ENCODE measurements at places on chromosomes 11 and 22.

- no peak for DNase-seq
Measured at GRCh38 chr11:101498891-101499290, 84.9 kb downstream of the TRPC6 start.

GRCh38 chr11:16860617-16861016 lies 122.2 kb downstream of the C11orf58 start:
- no peak for DNase-seq

DNA sequence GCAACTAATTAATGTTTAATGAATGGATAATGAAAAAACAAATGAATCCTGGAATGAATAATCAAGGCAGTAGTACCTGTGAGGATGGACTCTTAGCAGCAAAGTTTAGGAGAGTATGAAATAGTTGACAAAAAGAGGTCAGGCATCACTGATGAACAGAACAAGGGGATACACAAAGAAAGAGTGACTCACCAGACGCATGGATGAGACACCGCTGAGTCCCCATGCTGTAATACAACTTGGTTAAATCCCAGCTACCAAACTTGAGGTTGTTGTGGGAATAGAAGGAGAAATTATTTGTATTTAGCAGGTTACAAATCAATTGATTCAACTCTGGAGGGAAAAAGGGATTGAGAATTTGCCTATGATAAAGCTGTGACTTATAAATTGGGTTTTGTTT lies 976.9 kb upstream of the TENM4 start:
- DNase-seq, result no peak

- no peak for DNase-seq
Measured at GRCh38 chr11:74689666-74690065, 41.6 kb downstream of the CHRDL2 start.

- DNase-seq, result no peak
Measured at GRCh38 chr22:50002791-50003190, 9.8 kb downstream of the IL17REL start.

- DNase-seq, result peak; percentile 81
Measured at GRCh38 chr11:6315811-6316425, 4.4 kb downstream of the CAVIN3 start.

DNA sequence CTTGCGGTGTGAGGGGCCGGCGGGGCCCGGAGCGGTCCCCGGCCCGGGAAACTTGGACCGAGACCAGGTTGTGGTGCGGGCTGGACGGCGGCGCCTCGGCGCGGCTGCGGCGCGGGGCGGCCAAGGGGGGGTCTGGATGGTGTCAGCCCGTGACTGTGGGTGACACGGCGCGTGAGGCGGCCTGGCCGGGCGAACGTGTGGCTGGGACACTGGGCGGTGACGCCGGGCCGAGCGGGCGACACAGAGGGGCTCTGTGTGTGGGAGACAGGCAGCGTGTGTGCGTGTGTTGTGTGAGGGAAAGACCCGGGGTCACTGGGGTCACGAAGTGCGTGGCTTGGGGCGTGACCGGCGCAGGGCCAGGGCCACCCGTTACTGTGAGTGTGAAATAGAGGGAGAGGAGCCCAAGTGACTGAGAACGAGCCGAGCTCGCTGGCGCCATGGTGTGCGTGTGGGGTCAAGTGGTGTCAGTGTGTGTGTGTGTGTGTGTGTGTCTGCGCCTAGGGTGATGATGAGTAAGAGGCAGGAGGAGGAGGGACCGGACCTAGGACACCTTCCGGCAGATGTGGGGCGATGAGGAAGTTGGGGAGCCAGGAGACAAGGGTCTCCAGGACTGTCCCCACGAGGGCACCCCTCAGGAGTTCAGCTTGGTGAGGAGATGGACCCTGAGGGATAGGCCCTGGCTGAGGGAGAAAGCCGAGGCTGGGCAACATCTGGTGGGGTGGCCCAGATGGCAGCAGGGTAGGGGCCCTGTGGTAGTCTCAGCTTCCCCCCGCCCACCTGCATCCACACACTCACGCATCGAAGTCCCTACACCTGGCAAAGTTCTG lies 817 bp downstream of the RELT start:
- peak; percentile 74 for DNase-seq

DNA sequence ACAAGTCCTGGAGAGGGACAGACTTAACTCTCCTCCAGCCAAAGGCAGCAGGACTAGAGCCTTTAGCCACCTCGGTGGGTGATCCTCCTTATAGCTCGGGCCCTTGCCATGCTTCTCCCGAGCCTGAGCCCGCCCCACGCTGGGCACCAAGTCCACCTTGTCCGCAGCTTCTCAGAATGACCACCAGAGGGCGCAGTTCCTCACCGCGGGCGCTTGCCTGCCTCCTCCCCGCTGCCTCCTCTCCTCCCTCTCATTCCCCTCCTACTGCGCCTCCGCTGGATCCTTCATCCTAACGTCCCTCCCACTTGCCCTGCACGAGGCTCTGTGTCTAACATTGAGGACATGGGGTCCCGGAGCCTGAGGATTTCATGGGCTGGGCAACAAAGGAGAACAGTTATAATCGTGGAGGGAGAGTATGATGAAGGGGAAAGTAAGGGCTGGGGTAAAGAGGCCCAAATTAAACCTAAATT lies 11.3 kb upstream of the MOGAT2 start:
- peak; percentile 81 for DNase-seq

DNA sequence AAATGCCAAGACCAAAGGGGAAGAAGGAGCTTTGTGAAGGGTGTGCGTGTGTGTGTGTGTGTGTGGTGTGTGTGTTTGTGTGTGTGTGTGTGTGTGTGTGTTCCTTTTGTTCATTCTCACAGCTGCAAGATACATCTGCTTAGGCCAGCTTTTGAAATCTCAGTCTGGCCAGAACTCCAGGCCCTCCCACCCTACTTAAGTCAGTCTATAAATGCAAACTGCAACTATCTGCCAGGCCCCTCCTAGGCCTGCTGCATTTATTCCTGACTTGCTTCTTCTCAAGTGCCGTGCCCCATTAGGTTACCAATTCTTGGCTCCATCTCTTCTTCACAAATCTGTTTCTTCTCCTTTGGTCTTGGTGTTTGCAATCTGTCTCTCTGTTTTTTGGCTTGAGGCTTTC lies 21.6 kb upstream of the RIC3 start:
- DNase-seq, result no peak

- no peak for DNase-seq
Measured at GRCh38 chr11:130524132-130524790, 75.8 kb downstream of the ADAMTS15 start.

DNA sequence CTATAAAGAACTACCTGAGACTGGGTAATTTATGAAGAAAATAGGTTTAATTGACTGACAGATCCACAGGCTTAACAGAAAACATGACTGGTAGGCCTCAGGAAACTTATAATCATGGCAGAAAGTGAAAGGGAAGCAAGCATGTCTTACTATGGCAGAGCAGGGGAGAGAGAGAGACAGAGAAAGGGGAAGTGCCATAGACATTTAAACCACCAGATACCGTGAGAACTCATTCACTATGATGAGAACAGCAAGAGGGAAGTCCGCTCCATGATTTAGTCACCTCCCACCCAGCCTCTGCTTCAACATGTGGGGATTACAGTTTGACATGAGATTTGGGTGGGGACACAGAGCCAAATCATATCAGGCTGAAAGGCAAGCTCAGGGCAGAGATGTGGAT lies 327.1 kb upstream of the DDI1 start:
- no peak for DNase-seq

DNA sequence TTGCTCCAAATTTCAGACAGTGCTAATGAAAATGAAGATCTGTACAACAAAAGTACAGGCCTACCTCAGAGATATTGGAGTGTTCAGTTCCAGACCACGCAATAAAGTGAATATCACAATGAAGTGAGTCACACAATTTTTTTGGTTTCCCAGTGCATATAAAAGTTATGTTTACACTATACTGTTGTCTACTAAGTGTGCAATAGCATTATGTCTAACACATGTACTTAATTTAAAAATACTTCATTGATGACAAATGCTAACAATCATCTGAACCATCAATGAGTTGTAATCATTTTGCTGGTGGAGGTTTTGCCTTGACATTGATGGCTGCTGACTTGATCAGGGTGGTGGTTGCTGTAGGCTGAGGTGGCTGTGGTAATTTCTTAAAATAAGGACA lies 60.6 kb upstream of the E2F8 start:
- no peak for DNase-seq

DNA sequence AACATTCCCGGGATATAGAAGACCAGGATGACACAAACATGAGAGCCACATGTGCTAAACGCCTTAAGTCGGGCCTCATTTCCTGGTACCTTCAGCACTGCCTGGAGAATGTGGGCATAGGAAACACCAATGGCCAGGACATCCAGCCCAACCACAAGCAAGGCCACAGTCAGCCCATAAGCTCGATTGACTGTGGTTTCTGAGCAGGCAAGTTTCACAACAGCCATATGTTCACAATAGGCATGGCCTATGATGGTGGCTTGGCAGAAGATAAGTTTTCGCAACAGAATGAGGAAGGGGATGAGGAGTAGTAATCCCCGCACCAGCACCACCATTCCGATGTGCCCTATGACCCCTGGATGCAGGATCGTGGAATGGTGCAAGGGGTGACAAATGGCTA lies 26.9 kb upstream of the OR56A1 start:
- no peak for DNase-seq

- DNase-seq, result no peak
Measured at GRCh38 chr11:57530215-57530595, 349 bp downstream of the TIMM10 start.

DNA sequence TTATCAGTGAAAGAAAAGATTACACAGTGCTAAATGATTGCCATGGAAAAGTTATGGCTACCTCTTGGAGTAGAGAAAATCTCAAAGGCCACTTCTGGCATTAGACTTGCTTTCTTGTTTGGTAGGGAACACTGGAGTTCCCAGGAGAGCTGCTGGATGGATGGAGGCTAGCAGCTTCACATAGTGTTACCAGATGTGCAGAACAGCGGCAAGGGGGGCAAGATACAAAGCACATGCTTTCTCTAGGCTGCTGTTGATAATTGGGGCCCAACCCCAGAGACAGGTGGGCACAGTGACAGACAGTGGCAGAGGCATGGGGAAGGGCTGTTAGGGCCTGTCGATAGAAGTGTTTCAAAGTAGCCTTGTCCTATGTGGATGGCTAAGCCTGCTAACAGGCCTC lies 94.9 kb downstream of the DBX1 start:
- DNase-seq, result no peak

GRCh38 chr11:7609015-7609414 lies 64.3 kb downstream of the CYB5R2 start:
- DNase-seq, result no peak

DNA sequence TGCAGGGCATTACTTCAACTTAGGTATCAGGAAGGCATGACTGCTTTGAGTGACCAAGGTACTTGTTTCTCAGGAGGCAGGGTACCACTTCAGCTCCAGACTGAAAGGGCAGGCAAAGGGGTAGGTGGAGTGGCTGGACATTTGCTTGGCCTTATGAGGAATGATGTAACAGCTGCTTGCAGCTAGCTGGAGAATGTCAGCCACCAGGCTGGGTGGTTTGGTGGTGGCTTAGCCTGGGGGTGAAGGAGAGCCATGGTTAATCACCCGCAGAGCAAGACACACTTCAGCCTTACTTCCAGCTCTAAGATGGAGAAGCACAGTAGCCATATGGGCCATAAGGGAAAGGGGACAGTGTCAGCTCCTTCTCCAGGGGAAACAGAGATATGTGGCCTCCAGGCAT lies 146.1 kb downstream of the APIP start:
- DNase-seq, result no peak

GRCh38 chr11:114342476-114342875 lies 46.3 kb downstream of the NNMT start:
- DNase-seq, result no peak

GRCh38 chr11:59865031-59865430 lies 1.3 kb downstream of the TCN1 start:
- DNase-seq, result no peak

DNA sequence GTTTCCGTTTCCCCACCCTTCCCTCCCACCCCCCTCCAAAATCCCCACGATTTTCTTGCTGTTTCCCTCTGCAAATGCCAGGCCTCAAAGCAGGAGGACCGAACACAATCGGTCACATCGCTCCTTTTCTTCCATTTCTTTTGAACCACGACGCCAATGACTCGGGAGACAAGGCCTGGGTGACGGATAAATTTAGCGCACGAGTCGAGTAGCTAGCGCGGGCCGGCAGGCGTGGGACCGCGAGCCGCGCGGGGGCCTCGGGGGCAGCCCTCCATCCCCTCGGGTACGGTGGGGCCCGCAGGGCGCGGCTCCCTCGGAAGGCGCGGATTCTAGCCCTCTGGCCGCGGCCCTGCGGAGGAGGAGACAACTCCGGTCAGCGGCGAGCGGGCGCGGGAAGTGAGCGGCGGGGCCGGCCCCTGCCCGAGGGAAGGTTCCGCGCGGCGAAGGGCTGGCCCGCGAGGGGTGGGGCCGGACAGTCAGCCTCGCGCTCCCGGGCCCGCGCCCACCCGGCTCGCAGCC lies 414 bp downstream of the JOSD1 start:
- peak; percentile 46 for DNase-seq

DNA sequence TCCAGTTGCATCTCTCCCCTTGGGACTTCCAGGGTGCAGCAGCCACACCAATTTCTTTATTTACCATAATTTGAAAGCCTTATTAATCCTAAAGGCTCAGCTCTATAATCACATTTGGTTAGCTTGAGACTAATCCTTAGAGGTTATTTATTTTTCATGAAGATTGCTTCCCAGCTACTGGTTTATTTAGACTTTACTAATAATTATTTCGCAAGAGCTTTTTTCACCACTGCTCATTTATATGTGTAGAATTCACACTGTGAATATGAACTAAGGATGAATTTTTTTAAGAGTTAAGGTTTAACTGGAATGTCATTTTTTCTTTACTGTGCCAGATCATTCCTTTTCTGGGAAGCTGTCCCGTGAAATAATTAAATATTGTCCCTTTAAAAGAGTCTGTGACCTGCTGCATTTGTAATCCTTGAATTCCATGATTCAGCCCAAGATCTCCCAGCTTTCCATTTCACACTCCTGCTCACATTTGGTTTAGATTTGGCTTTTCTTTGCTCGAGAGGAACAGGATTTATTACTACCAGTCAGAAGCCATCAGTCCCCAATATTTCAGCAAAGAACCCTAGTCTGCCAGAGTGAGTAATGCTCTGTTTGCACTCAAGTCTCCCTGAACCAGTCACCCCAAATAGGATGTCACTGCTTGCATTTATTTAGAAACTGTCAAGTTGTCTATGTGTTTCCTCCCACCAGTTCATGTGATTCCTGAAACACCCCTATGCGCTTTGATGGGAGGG lies 4.4 kb upstream of the CD44 start:
- DNase-seq, result no peak

All from mesendoderm (in vitro differentiated cells).